ENCODE measurements at places on chromosomes 11 and 22.

- DNase-seq = peak; percentile 5
These were observed 8.6 kb upstream of the CRYBB2 start for GRCh38 chr22:25210793-25211192.

DNA sequence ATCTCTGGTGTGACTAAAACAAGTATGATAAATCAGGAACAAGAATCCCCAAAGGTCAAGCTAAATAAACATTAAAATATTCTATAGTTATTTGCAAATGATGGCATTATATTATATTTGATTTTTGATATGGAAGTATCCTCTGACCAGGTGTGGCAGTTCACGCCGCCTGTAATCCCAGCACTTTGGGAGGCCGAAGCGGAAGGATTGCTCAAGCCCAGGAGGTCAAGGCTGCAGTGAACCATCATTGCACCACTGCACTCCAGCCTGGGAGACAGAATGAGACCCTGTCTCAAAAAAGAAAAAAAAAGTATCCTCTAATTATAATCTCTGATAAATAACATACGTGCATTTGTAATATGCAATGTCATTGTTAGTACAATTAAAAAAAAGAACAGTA is 6.6 kb upstream of the POU2AF3 start:
- no peak for DNase-seq

DNA sequence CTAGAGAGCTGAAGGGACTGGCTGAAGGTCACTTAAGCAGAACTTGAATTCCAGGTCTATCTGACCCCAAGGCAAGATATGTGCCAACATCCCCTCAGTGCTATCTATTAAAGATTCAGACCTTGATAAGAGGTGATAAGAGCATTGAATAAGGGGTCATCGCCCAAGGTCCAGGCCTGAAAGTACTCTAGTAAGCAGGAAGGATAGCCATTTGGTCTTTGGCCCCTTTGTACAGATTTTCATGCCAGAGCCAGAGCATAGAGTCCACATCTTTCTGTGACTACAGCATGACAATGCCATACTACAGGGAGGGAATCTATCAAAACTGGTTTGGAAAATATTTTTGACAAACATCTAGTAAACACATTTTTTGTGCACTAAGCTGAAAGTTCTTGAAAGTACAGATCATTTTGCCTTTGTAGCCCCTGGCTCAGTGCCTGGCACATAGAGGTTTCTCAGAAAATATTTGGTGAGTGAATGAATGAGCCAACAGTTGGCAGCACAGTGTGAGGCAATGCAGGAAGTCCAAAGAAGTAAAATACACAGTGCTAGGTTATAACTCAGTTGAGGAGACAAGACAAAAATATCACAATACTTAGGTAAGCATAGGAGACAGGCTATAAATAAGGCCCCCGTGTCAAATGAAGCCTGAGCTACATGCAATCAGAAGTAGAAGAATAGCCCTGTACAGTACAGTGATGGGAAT is 15.1 kb upstream of the RRAS2 start:
- peak; percentile 59 for DNase-seq

GRCh38 chr11:84390441-84391078 is 1104.4 kb upstream of the CCDC90B start:
- DNase-seq = peak; percentile 34

- no peak for DNase-seq
These were observed 322.7 kb downstream of the CADM1 start for GRCh38 chr11:115181538-115181937.

- peak; percentile 30 for DNase-seq
These were observed 537.4 kb downstream of the TMEM135 start for GRCh38 chr11:87575088-87575487.

DNA sequence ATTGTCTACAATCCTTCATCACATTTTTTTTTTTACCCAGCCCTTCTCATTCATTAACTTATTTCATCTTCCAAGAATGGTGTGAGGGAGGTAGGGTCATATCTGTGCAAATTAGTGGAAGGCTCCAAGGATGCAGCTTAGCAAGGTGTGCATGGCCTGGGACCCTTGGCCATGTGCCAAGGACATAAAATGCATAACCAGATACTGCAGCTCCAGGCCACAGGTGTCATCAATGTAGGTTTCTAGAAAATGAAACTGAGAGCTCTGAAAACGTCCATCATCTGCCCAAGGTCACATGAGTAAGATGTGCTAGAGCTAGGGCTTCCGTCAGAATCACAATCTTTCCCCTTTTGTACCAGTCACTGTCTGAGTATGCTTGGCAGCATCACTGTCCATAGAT is 29.8 kb downstream of the ANKK1 start:
- no peak for DNase-seq

DNA sequence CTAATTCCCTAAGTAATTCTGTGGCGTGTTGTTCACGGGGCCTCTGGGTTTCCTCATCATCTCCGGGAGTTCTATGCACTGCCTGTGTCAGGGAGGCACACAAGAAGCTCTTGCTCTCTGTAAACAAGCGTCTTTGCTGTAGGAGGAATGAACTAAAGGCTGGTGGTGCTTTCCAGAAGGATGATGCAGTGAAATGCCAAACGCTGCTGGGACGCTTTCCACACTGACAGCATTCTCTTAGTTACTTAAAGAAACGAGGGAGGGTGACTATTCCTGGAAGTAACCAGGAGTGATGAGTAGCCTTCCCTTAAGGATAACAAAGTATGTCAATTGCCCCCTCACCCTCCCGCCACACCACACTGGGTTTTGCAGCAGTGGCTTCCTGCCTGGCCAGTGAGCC is 38.5 kb upstream of the NUP50 start:
- DNase-seq = no peak

GRCh38 chr22:44132724-44133123 is 48.0 kb upstream of the PARVG start:
- no peak for DNase-seq

GRCh38 chr11:123460012-123460700 is 30.1 kb downstream of the GRAMD1B start:
- no peak for DNase-seq

DNA sequence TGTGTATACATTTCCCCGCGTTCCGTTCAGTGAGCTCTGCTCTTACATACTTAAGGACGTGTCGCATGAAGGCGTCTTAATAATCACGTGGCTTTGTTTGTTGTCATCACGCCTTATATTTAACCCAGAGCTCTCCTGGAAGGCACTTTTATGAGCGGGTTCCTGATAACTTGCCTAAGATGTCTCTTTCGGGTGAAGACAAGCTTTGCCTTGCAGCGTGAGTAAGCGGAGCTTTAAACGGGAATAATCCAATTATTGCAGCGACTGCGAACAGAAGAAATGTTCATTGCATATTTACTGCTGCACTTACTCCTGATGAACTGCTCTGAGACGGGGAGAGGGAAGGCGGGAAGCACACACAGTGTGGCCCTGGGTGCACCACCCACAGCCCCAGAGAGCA is 1128.2 kb downstream of the BRD1 start:
- DNase-seq = no peak

DNA sequence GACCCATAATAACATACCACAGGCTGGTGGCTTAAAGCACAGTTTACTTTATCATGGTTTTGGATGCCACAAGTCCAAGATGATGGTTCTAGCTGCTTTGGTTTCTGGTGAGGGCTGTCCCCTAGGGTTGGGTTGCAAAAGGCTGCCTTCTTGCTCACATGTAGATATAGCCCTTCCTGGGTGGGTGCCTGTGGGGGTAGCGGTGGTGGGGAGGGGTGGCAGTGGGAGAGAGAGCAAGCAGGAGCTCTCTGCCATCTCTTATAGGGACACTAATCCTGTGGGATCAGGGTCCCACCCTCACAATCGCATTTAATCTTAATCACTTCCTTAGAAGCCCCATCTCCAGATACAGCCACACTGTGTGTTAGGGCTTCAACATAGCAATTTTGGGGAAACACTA is 245.0 kb downstream of the TBC1D22A start:
- DNase-seq = no peak

DNA sequence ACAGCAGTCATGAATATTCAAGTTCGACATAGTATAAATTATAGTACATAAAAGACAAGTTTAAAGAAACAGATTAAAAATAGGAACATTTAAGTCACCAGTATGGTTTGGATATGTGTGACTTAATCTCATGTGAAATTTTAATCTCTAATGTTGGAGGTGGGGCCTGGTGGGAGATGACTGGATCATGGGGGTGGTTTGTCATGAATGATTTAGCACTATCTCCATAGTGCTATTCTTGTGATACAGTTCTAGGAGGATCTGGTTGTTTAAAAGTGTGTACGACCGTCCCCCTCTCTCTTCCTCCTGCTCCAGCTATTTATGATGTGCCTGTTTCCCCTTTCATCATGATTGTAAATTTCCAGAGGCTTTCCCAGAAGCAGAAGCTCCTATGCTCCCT is 3.3 kb downstream of the KDM4E start:
- DNase-seq = no peak

DNA sequence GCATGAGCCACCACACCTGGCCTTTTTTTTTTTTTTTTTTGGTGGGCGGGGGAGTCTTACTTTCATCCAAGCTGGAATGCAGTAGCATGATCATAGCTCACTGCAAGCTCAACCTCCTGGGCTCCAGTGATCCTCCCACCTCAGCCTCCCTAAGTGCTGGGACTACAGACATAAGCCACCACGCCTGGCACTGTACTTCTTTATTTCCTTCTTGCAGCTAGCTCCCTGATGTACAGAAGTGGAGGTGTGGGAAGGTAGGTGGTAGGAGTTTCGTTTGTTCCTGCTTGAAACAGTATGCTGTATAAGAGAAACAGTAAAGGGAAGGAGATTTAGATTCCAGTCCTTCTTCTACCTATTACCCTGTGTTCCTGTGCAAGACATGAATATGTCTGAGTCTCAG is 72.1 kb downstream of the WNT11 start:
- DNase-seq = no peak

DNA sequence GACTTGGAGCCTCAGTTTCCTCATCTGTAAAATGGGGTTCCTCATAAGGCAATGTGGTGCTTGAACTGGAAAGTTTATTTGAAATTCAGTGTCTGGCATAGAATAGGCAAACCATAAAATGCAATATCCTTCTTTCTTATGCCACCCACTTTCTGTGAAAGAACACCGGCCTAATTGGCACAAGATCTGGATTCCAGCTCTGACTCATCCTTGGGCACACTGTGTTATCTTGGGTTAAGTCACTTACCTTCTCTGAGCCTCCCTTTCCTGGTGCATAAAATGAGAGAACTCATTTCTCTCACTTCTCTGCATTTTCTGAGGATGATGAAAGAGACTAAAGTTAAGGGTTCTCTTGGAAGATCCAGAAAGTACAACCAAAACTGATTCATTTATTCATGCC is 5.1 kb downstream of the INSC start:
- DNase-seq = peak; percentile 60

- DNase-seq = no peak
These were observed 50.3 kb downstream of the TUG1 start for GRCh38 chr22:31019191-31019930.

- no peak for DNase-seq
These were observed 85.0 kb upstream of the CLPB start for GRCh38 chr11:72519220-72519881.

GRCh38 chr11:76607431-76607830 is 63.1 kb downstream of the LRRC32 start:
- no peak for DNase-seq

DNA sequence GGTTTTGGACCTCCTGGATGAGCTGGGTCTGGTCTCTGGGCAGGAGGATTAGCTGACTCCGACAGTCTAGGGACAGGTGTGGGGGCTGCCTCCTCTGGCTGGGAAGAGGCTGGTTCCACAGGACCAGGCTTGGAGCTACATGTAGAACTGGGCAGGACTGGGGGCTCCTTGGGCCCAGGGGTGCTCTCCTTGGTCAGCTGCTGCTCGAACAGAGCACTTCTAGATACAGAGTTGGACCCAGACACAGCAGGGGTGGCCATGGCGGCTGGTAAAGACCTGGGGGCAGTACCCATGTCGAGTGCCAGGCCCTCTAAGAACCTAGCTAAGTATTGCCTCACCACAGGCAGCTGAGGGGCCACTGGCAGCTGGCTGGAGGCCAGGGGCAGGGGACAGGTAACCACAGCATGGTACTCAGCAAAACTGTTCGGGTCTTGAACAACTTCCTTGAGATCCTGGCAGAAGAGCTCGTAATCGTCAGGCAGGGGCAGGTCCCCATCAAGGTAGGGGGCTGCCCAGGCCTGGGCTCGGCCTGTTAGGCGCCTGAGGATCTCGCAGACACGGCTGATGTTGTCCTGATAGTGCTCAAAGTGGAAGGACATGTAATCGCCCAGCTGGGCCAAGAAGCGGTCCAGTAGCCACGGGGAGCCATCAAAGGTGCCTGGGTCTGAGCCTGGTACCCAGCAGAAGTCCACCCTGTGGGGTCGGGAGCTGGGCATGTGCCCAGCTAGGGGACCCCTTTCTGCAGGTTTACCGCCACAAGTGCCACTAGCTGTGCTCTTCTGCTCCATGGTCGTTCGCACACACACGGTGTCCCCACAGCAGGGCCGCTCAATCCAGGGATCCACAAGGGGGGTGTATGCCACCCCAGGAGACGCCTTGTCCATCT is 3.1 kb downstream of the GNB1L start:
- DNase-seq = no peak

GRCh38 chr11:134499990-134500389 is 87.9 kb upstream of the B3GAT1 start:
- DNase-seq = no peak

DNA sequence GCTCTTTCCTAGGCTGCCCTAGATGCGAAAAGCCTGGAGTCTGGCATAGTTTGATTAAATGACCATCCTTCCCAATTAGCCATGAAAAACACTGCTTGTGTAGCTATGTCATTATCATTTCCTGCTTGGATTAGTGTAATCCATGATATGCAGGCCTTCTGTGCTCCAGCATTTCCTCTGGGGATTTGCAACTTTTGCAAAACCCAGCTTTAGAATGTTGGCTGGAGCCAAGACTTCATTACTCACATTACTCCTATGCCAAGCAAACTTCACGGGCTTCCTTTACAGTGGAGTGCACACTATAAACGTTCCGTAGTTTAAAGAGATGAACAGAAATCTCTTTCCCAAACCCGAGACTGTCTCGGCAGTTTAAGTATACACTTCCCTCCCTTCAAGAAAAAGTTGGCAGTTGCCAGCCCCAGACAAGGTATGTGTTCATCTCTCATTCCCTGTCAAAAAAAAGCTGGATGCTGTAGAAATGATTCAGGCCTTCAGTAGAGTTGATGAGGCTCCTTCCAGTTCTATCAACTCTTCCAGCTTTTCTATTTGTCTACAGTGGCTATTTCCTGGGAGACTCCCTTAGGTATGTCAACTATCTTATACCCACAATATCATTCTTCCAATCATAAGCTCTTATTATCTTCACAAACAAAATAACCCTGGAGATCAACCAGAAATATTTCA is 180.0 kb downstream of the MAML2 start:
- DNase-seq = peak; percentile 76

All from epithelial cell of esophagus (primary cell).